ENCODE measurements at places on chromosomes 5 and 9.
A peak's percentile ranks its signal among the peaks of the same experiment; 100 is the strongest.

DNA sequence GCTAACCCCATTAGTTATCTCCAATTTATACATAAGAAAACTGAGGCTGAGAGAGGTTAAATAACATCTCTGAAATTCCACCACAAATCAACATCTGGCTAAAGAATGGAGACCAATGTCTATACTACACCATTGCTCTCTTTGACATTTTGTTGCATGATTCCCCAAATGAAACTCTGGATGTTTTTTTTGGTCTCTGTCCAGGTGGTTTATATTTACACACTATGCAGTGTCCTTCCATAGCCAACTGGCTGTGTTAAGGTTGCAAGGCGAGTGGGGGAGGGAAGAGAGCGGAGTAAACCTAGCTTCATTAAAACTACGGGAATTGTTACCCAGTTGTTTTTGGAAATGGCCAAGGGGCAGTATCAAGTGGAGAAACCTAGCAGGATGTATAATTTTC is 67.2 kb downstream of the KIF4B start:
- no peak for DNase-seq

DNA sequence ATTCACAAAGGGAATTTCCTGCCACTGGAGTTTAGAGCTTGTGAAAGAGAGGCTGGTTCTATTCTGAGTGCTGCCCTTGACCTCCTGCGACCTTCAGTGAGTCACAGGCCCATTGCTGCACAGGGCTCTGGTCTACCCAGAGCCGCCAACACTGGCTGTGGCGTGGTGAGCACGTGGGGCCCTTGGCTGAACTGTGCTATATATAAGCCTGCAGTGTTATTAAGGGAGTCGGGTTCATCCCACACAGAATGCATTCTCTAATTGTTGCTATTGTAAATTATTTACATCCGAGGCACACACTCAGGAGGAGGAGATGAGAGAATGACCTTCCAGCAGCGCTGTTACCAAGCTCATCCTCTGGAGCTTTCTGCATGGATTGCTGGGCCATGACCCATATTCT is 47.1 kb downstream of the BRINP1 start:
- DNase-seq, result no peak

- no peak for DNase-seq
Measured at GRCh38 chr5:149038336-149039080, 24.4 kb downstream of the SH3TC2 start.

DNA sequence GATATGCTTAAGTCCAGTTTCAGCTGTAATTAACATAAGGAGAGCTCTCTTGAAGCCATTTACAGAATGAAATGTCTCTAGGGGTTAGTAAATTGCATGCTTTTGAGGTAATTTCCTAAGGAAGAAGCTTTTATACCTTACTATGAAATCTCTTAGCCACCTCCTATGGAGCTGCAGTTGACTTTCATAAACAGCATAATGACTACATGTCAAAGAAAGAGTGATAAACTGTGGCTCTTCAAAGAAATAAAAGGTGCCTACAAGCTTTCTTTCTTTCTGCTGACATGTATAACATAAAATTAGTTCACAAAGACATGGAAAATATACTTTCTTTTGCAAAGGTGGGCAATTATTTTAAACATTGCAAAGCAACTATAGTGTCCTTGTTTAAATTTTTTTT is 90.8 kb downstream of the TMEM167A start:
- no peak for DNase-seq

DNA sequence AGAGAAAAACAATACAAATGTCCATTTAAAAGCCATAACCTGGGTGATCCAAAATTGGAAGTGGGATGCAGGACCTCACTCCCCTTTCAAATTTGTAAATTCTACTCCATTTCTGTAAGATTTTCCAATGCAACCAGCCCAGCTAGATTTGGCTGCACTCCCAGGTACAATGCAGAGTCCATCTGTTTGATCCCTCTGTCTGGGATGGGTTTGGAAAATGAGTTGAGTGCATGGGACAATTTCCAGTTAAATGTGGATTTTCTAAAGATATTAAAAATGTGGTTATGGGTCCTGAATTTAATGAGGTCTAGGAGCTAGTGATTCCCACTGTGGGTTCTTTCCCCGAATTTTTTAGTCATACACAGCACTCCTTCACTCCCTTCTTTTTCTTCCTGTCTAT is 104.0 kb upstream of the ATP10B start:
- DNase-seq, result no peak

GRCh38 chr5:145548097-145548496 is 287.0 kb downstream of the PRELID2 start:
- no peak for DNase-seq

- peak; percentile 75 for DNase-seq
Measured at GRCh38 chr9:93958819-93959682, 3.9 kb upstream of the BARX1 start.

DNA sequence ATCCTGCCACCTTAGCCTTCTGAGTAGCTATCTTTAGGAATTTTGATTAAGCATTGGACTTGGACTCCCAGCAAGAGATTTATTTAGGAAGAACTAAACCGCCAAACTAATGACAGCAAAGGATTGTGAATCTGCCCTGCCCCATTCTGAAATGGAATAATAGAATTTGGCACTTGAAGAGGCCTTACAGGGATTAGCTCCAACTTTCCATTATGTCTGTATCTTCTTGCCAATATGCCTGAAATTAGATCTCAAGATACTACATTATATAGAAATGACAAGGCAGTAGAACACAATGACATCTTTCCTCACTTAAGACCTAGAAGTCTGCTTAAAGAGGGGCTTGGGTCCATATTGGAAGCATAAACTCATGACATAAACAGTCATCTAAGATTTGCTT is 77.0 kb upstream of the DPYSL3 start:
- no peak for DNase-seq

- no peak for DNase-seq
Measured at GRCh38 chr5:33887268-33887667, 4.5 kb downstream of the ADAMTS12 start.

DNA sequence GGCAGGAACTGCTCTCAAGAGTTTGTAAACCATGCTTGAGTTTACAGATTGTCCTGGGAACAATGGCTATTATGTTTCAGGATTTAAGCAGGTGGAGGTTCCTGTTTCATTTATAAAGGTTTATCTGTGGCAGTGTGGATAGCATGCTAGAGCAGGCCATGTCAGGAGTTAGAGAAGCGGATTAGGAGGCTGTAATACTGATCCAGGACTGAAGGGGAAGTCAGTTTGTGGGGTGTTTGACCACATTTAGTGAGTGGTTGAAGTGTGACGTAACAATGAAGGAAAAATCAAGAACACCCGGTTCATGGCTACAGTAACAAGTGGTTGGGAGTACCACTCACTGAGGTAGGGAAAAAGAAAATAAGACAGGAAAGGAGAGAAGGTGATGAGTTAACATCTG is 299.0 kb downstream of the TLR4 start:
- DNase-seq, result no peak

- no peak for DNase-seq
Measured at GRCh38 chr5:123367739-123368138, 55.5 kb downstream of the CEP120 start.

- DNase-seq, result no peak
Measured at GRCh38 chr9:14203356-14204056, 110.4 kb downstream of the NFIB start.

GRCh38 chr5:5046680-5047502 is 93.2 kb upstream of the ADAMTS16 start:
- no peak for DNase-seq

GRCh38 chr5:145834554-145834916 is 607 bp downstream of the PRELID2 start:
- DNase-seq, result no peak

GRCh38 chr9:24738421-24738961 is 192.8 kb upstream of the IZUMO3 start:
- no peak for DNase-seq

DNA sequence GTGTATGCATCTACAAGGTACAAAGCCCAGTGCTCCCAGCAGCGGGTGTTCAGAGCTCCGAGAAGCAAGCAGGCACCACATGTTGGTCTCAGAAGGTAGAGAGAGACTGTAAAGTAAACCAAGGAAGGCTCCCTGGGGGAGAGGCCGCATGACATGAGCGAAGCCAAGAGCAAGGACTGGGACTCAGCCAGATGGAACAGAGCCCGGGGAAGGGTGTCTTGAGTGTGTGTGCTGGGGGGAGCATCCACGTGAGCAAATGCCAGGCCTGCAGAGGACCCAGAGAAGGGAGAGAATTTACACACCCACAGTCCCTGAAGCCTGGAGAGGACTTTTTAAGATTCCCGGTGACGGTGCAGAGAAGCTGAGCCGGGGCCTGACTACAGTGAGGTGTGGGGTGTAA is 15.2 kb upstream of the KCNIP1 start:
- no peak for DNase-seq

- DNase-seq, result no peak
Measured at GRCh38 chr9:107620801-107621200, 131.2 kb upstream of the KLF4 start.

- no peak for DNase-seq
Measured at GRCh38 chr5:123422433-123423277, 548 bp downstream of the CEP120 start.

- no peak for DNase-seq
Measured at GRCh38 chr5:58803056-58803455, 220.2 kb downstream of the RAB3C start.

GRCh38 chr9:36319806-36320205 is 61.6 kb upstream of the GNE start:
- DNase-seq, result no peak

DNA sequence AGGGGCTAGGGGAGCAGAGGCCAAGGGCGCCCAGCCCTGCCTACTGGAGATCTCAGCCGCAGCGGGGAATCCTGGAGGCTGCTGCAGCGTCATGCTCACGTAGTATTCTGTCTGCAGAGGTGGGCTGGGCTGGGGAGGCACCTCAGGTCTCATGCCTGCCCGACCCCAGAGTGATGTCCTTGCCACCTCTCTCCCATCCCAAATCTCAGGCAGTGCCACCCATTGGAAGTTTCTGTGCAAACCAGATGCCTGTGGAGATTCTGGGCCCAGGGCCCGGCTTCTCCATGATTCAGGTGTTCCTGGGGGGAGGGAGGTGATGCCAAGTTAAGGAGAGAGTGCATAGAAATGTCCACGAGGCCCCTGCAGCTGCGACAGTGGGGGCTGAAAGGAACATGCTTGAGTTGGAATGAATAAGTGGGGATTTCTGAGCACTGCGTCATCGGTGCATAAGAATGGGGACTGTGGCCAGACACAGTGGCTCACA is 72.0 kb downstream of the ANKRD33B start:
- DNase-seq, result no peak

DNA sequence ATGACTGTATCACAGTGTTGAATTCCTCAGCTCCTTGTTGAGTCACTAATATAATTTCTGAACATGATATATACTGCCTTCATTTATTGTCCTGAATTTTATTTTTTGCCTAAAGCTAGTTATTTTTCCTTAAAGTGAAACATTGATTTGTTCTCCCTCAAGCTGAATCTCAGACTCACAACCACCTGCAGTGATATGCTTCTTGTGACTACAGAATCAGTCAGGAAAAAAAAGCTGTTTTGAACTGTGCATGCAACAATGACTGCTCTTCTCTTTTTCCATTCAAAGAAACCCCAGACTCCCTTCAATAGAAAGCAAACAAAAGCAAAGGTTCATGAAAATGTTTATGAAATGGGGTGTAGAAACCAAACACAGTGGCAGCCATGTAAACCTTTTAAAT is 470.2 kb upstream of the CHD1 start:
- no peak for DNase-seq

DNA sequence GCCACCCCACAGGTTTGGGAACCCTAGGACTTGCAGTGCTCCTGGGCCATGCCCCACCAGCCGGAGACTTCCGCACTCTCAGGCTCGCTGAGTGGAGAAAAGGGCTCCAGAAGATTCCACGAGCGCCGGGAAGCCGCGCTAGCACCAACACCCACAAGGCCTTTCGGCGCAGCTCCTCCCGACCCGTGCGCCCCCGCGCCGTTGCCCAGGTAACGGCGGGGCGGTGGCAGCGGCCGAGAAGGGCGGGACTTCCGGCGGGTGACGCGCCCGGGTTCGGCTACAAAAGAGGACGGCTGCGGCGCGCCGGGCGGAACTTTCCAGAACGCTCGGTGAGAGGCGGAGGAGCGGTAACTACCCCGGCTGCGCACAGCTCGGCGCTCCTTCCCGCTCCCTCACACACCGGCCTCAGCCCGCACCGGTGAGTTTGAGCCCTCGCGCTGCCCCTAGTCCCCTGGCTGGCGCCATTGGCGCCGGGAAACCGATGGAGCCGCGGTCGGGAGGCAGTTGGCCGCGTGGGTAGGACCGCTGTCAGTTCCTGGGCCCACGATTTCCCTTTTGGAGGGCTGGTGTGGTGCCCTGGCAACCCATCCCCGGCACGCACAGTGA is at the start of gene DNAJA1:
TSS of gene DNAJA1 (plus strand) at position 308 of the 606 bp plus-strand sequence. CDS start 1,212 bp downstream, outside the sequence.
- peak; percentile 96 for DNase-seq

DNA sequence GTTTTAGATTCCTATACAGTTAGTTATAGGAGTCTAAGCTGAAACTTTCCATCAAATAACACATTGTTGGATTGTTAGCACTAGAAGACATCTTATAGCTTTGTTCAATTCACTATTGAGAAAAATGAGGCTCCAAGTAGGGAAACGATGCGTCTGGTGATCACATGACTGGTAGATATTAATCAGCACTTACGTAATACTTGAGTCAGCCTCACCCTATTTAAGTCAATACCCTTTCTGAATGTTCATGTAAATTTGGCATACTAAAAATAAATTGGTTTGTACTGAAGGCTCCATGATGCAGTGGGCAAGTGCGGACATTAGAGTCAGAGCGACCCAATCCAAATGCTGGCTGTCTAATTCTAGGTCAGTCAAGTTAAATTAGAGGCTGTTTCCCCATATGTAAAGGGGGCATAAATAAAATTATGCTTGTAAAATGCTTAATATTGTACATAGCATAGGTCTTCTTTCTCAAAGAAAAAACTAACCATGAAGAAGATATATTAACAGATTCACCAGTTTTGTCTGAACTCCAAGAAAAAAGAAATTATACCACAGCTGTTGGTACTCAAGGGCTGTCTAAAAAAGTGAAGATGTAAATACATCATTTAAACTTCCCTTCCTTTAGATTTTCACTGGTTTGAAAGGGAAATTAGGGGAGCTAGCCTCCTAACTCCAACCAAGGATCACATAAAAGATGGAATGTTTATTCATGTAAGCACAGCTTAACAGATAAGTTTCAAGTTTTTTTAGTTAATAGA is 406.6 kb upstream of the TLE4 start:
- DNase-seq, result no peak

- no peak for DNase-seq
Measured at GRCh38 chr5:158529454-158529853, 570.3 kb downstream of the EBF1 start.
